Cerebellum (tissue), 4 donors: ENCODE measurements at places on chromosomes 4 and X. TPM values are rescaled to one million over a fixed set of nuclear protein-coding genes. Genes with fewer than 3 reads are reported as not detected.

Gene GPR34
- total RNA-seq = 8.4 TPM

Gene CLDN24
- total RNA-seq = not detected

Gene SH3BP2
- total RNA-seq = 31.2 TPM

Gene BEND2
- not detected for total RNA-seq

Gene GAGE12F
- total RNA-seq = not detected

Gene FAM53A
- 1.6 TPM for total RNA-seq

Gene PLS3
- 14.6 TPM for total RNA-seq

Gene SAGE1
- not detected for total RNA-seq

Gene STOX2
- total RNA-seq = 44.2 TPM

Gene ODAM
- total RNA-seq = not detected

Gene SERTM2
- total RNA-seq = not detected

Gene GPC4
- total RNA-seq = 4.2 TPM

Gene PRR27
- total RNA-seq = not detected

Gene INTU
- 50.6 TPM for total RNA-seq

Gene NAP1L2
- total RNA-seq = 26.5 TPM

Gene METAP1
- total RNA-seq = 24.9 TPM

Gene PNMA5
- 0.82 TPM for total RNA-seq

Gene APBB2
- total RNA-seq = 105 TPM

Gene TMEM33
- total RNA-seq = 50.1 TPM

Gene CSN1S1
- total RNA-seq = not detected

Gene RPS6KA6
- total RNA-seq = 14.3 TPM

Gene SPANXD
- total RNA-seq = not detected

Gene NPY2R
- total RNA-seq = 0.91 TPM

Gene FAM200B
- 45.4 TPM for total RNA-seq

Gene TBC1D19
- 61.4 TPM for total RNA-seq

Gene DDX60
- total RNA-seq = 7.7 TPM

Gene DCAF16
- 49.4 TPM for total RNA-seq

Gene BANK1
- 0.54 TPM for total RNA-seq

Gene ATP8A1
- 174 TPM for total RNA-seq

Gene STATH
- not detected for total RNA-seq

Gene MSN
- total RNA-seq = 33.2 TPM

Gene NUDT9
- 16.2 TPM for total RNA-seq

Gene SRD5A3
- total RNA-seq = 4.4 TPM

Gene RAB9B
- total RNA-seq = 24.1 TPM

Gene ING2
- 17.1 TPM for total RNA-seq

Gene SHISA3
- 0.18 TPM for total RNA-seq

Gene MAGED4
- total RNA-seq = 55.0 TPM

Gene TGIF2LX
- total RNA-seq = not detected

Gene PRICKLE3
- 1.2 TPM for total RNA-seq

Gene CYSLTR1
- 2.6 TPM for total RNA-seq

Gene THOC2
- total RNA-seq = 105 TPM

Gene ADGRL3
- 257 TPM for total RNA-seq

Gene STARD8
- 3.7 TPM for total RNA-seq

Gene ARHGAP4
- 9.3 TPM for total RNA-seq

Gene PHOX2B
- total RNA-seq = 0.18 TPM

Gene PLP1
- 74.2 TPM for total RNA-seq

Gene FGFR3
- 6.5 TPM for total RNA-seq

Gene ZRSR2
- 6.4 TPM for total RNA-seq

Gene MTHFD2L
- total RNA-seq = 47.1 TPM

Gene SLBP
- 25.5 TPM for total RNA-seq

Gene CT83
- not detected for total RNA-seq

Gene DSPP
- 0.09 TPM for total RNA-seq

Gene PAGE1
- not detected for total RNA-seq
